ENCODE measurements at places on chromosomes 1 and 21.

GRCh38 chr1:201253906-201254624 is 29.2 kb upstream of the PKP1 start:
- DNase-seq, result no peak

GRCh38 chr1:116262995-116263385 is 110.1 kb upstream of the ATP1A1 start:
- no peak for DNase-seq

DNA sequence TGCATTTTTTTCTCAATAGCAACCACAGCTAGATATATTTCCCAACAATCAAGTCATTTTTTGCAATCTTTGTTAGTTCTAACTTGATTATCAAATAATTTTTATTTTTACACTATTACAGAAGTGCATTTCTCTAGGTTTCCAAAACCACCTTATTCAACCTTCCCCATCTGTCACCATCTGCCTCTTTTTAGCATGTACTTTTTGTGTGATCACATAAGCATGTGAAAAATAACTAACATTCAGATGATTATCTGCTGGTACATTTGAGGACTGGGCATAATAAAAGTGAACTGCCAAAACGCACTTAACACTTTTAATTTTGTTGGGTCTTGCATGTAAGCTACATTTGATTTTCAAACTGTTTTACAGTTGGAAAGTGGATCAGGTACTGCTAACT is 291.5 kb downstream of the AKT3 start:
- no peak for DNase-seq

GRCh38 chr1:218078916-218079315 is 206.2 kb upstream of the RRP15 start:
- no peak for DNase-seq

- peak; percentile 95 for DNase-seq
Observed at GRCh38 chr1:154272217-154272998, at the start of gene HAX1. Gene HAX1, plus strand, starts transcription at chr1:154272629. Its CDS starts 95 bp downstream, at chr1:154272724.

- no peak for DNase-seq
Observed at GRCh38 chr1:236639686-236640085, 35.4 kb upstream of the HEATR1 start.

GRCh38 chr1:101748077-101748476 is 248.6 kb downstream of the OLFM3 start:
- DNase-seq, result no peak

DNA sequence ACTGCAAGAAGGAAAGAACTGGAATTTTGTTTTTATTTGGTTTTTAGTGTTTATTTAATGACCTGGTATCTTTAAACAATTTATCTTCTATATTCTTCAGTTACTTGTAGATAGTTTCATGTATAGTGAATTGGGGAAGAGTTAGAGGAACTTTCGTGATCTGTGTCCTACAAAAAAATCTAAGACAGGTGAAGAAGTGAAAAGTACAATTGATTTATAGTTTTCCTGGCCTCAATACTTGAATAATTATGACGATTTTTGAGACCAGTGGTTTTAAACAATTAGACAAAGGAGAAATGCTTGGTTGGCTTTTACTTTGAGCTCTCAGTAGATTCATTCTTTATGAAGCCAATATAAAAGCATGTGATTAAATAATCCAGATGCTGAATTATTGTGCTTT is 7.5 kb downstream of the MIER1 start:
- DNase-seq, result no peak

GRCh38 chr21:32794644-32795079 is 23.1 kb upstream of the PAXBP1 start:
- DNase-seq, result no peak

DNA sequence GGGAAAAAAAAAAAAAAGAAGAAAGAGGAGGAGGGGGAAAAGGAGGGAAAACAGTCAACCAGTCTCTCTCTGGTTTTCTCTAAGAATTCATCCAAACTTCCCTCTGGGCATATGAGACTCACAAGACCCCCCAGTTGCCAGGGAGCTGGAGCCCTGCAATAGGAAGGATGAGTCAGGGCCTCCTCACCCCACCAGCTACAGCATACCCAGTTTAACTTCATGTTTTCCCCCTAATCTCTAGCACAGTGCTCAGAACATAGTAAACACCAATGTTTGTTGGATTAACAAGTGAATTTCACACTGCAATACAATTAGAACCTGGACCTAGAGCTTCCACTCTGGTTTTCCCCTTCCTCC is 7.8 kb downstream of the F11R start:
- DNase-seq, result no peak

DNA sequence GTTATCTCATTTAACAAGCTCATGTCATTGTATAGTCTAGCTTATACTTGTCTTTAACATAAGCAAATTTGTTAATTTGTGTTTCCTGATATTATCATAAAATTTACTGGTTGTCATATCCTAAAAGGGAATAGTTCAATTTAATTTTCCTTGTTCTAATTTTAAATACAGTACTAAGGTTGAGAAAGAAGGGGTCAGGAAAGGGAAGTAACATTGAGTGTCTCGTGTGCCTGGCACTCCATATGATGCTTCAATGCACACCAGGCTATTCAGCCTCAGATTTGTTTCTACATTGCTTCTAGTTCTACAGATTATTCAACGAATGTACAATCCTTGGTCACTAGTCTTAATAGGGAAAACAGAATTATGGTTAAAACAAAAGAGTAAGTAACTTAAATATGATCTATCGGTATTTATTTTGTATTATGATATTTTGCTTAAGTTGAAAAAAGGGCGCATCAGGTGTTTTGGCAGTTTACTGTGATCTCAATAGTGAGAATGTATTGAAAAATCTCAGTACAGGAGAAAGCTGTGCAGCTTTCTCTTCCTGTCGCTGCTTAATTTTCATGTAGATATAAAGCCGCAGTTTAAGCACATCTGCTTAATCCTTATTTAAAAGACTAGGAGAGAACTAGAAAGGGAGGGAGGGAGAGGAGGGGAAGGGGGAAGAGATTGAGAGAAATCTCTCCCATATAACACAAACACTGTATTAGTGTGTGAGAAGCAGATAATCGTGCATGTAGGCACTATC is 13.0 kb downstream of the PTPRC start:
- DNase-seq, result no peak

DNA sequence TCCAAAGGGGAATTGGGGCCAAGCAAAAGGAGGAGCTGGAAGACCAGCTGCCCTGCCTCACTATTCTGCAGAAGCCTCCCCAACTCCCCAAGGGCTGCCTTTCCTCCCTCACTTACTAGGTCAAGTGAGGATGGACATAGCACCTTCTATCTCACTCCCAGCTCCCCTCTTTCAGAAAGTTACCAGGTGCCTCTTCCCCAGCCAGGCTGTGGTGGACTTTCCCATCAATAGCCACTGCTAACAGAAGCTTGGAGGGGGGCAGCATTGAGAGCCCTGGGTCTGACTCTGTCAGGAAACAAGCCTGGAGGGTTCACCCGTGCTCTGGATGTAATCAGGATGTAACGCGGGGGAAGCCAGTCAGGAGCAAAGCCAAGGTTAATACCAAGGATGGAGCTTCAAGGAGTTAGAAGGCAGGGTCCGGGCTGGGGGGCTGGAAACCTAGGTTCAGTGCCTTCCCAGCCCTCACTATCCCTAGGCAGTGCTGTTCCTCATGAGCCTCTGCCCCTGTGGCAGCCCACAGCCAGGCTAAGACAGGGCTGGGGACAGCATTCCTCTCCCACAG is 127.8 kb upstream of the NGF start:
- DNase-seq, result no peak

DNA sequence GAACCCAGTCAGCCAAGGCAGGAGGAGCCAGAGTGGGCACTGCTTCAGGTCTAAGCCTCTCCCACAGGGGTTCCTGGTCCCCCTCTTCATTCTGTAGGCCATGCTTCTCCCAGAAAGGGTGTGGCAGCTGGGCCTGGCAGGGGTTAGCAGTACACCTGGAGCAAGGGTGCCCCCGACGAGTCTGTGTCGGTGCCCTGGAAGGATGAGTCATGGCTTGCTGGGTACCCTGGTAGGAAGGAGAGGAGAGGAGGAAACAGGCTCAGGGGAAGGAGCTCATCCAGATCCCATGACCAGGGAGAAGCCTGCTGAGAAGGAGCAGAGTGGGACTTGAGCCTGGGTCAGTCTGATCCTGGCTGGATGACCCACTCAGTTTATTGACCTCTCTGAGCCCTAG is 10.3 kb downstream of the KDF1 start:
- no peak for DNase-seq

DNA sequence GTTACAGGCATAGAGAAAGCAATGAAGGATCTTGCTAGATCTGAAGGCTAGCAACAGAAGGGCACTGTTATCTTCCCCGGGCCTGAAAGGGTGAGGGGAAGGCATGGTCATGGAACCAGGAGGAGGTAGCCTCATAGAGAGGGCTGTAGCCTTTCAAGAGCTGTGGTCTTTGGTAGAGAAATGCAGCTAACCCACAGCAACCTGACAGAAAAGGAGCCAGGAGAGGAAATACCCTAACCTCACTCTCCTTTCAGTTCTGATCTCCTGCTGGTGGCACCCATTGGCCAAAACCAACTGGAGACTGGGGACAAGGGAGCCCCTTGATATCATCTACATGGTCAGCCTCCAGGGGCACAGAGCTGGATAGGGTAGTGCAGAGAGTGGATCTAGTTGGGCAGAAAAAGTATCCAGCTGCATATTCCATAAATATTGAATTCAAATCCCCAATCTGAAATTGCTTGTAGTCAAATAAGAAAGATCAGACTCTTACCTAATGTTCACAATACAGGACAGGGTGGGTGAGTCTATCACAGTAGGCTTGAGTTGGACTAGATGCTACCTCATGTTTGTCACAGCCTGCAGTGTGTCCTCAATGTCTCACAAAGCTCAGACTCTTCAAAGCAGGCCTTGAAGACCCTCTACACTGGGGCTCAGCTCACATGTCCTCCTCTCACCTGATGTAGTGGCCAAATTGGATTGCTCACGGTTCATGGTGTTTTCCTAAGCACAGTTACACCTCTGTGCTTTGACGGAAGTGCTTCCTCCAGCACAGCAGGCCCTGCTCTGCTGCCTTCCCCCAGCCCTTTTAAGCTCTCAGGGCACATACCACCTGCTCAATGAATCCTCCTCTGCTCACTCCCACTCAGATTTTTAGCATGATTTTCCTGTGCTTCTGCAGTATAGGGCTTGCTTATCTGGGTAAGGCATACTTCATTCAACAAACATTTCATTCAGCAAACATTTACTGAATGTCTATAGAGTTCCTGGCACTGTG is 74.1 kb upstream of the JUN start:
- DNase-seq, result no peak

DNA sequence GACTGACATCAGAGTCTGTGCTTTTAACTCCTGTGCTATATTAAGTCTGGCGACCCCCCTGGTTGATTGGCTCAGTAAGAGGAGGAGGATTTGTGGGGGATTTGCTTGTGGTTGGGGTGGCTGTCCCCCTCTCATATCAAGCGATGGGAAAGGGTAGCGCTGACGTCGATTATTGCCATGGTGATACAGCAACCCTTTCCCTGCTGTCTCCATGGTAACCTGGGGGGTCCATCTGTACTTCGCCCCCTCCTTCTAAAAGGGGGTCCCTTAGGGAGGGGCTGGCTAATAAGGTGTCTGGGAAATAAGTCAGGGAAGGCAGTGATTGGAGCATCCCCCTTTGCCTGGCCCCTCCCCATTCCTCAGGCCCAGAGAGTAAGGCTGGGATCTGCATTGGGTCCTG is 4.7 kb downstream of the FAM229A start:
- DNase-seq, result no peak

DNA sequence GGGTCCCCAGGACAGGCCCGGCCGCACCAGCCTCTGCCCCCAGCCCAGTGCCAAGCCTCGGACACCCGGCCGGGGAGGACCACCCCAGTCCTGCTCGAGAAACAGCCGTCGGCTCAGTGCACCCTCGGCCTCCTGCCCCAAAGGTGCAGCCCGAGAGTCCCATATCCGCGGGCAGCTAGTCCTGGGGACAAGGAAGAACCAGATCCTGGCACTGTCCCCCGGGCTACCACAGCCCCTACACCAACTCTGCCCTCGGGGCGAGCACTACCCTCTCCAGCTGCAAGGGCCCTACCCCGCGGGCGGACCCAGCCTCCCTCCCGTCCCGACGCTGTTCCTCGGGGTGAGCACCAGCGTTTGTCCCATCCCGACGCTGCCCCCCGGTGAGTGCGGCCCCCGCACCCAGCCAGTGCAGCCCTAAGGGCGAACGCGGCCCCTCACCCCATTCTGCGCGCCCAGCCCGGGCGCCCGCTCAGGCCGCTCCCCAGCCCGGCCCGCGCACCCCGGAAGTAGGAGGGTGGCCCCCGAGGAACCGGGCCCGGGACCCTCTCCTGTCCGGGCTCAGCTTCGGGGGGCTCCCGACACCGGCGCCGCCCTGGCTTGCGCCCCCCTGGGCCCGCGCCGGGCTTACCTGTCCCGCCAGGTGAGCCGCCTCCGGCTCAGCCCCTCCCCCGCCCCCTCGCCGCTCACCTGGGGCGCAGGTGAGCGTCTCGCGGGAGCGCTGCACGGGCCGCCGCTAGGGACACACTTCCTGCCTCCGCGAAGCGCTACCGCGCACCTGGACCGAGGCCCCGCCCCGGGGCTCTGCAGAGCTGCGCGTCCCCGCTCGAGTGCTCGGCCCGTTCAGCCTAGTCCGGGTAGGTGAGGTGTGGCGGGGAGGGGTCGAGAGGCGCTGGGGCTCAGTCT is at the start of gene KDF1:
TSS of gene KDF1 (minus strand) at position 747 of the 903 bp plus-strand sequence. CDS start 8,088 bp downstream, outside the sequence.
- no peak for DNase-seq

GRCh38 chr1:162847839-162848453 is 13.0 kb downstream of the CCDC190 start:
- peak; percentile 54 for DNase-seq

DNA sequence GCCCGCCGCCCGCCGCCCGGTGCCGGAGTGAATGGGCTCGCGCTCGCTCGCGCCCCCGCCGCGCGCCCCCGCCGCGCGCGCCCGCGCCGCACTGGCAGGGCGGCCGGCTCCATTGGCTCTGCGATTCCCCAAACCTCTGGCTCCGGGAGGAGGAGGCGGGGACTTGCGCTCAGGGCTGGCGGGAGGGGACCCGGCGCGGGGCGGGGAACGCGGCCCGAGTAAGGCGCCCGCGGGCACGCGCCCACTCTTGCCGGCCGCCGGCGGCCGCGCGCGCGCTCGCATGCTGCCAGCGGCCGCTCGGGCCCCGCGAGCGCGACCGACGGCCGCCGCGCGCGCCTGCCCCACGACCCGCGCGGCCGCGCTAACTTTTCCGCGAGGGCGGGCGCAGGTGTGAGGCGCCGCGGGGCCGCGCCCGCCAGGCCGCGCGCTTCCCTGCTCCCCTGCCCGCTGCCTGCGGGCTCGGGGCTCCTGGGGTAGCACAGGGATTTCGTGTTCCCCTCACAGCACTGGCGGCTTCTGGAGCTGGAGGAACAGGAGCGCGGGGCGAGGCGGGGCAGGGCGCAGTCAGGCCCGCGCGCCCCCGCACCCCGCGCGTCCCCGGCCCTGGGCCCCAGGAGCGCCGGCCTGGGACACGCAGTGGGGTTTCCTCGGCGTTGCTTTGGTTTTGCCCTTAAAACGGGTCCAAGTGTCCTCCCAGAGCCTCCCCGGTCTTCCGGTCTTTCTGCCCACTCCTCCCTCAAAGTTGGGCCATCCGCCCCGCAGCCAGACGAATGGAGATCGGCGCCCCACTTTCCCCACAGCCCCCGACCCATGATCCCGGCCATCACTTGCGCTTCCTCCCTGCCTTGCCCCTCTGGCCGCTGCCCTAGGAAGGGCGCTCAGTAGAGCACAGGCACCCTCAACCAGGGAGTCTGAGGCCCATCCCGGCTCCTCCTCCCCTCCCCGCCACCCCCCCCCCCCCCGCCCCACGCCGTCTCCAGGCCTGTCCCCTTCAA is 101.5 kb downstream of the CASZ1 start:
- DNase-seq, result peak; percentile 88
